ENCODE measurements at places on chromosomes 6 and 20.

GRCh38 chr6:169738976-169739529 is 12.3 kb downstream of the DYNLT2 start:
- DNase-seq: no peak

- no peak for DNase-seq
Measured at GRCh38 chr20:56945057-56945456, 316.0 kb downstream of the TFAP2C start.

GRCh38 chr20:37254114-37254878 is 7.3 kb downstream of the GHRH start:
- DNase-seq: no peak

- no peak for DNase-seq
Measured at GRCh38 chr20:43824309-43825050, 90.2 kb upstream of the TOX2 start.

DNA sequence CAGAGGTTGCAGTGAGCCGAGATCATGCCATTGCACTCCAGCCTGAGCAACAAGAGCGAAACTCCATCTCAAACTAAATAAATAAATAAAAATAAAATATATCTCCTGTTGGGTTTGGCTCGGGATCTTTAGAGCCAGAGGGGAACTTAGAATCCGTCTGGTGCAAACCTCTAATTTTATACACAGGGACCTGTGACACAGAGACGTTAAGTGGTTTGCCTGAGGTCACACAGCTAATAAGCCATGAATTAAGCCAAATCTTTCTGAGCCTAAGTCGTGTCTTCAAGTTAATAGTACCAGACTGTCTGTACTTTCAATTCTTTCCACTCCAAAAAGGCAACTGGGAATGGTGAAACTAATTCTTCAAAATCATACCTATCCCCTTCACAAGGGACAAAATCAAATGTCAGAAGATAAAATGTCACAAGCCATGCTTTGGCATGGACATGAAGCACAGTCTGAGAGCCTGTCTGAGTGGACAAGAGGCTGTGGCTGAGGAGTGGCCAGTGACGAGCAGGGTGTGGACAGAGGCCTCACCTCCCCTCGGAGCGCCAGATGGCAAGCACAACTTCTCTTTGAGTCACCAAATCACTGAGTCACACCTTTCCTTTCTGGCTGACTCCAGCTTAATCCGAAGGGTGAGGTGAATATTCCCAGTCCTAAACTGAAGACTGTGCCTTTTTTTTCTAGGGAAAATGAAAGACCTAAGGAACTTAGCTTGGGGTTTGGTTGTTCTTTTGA is 177.4 kb downstream of the TFAP2A start:
- DNase-seq: no peak

- no peak for DNase-seq
Measured at GRCh38 chr6:12718015-12718414, 1.4 kb downstream of the PHACTR1 start.

GRCh38 chr20:58649288-58650180 is 1.5 kb upstream of the STX16 start:
- no peak for DNase-seq

GRCh38 chr6:3407840-3408239 is 49.0 kb downstream of the SLC22A23 start:
- DNase-seq: no peak

All from GM19239 (cell line).